ENCODE measurements at places on chromosomes 4 and X.

DNA sequence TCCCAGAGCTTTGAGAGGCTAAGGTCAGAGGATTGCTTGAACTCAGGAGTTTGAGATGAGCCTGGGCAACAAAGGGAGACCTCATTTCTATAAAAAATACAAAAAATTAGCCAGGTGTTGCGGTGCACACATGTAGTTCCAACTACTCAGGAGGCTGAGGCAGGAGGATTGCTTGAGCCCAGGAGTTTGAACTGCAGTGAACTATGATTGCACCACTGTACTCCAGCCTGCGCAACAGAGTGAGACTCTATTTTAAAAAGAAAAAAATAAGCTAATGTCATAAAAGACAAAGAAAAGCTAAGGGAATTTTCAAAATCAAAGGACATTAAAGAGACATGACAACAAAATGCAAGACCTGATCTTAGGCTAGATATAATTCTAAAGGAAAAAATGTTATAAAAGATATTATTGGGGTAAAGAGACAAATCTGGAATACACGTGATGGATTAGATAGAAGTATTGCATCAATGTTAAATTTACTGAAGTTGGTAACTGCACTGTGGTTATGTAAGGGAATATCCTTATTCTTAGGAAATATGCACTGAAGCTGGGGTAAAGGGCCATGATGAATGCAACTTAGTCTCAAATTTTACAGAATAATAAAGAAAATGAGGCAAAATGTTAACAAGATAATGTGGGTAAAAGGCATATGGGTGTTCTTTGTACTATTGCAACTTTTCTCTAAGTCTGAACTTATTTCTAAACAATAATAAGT lies 75.2 kb downstream of the SPRY1 start:
- no peak for DNase-seq

DNA sequence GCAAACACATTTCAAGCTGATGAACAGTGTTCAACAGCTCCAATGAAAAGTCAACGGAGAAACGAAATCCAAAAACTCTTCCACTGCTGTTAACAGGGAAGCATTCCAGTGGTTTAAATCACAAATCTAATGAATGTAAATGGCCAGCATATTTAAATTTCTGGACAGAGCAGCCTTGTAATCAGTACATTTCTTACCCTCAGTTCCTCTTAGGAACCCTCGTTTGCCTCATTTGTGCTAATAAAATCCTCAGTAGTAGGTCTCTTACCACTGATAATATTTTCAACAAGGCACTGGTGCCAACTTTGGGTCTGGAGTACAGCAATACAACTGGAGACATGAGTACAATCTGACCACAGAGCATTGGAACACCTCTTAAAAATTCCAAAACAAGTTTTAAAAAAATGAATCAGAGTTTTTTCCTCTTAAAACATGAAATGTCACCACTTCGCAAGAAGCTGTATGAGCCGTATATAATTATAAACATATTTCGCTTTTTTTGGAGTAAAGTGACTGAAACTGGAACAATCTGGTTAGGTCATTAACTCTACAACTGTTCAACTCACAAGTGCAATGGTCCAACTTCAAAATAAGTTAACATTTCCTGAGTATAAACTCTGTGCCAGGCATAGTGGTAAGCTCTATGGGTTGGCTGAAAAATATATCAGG lies 211.2 kb downstream of the CPEB2 start:
- DNase-seq = no peak

DNA sequence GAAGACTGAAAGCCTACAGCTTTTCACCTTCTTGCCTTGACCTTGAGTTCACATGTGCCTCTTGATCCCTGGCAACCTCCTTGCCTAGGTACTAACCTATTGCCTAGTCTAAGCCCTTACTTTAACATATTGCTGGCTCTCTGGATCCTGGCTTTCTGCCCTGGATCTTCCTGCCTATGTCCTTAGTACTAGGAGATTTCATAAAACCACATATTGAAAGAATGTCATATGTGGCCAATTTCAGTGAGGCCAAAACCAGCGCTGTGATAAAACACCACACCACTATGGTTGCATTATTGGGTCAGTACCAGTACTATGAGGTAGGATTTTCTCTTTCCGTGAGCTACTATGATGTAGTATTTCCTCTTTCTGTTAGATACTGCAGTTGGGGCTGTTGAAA lies 80.4 kb downstream of the CT47B1 start:
- no peak for DNase-seq

- DNase-seq = no peak
Observed at GRCh38 chrX:91414713-91415112, 19.9 kb upstream of the PABPC5 start.

DNA sequence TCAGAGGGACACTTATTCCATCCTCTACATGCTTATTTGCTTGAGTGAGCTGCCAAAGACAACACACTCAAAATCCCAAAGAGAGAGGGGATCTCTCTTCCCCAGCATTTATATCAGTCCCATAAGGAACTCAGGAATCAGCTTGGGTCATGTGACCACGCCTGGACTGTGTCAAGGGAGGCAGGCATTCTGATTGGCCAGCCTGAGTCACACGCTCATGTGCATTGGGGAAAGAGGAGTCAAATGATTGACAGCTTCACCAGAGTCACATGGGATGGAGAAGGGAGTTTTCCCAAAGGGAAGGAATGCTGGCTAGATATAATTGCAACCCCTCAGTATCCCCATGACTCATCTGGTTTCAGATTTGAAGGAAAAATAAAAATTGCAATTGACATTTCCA lies 49.0 kb downstream of the RWDD4 start:
- DNase-seq = no peak

- no peak for DNase-seq
Observed at GRCh38 chrX:47204970-47205369, 11.3 kb downstream of the UBA1 start.

DNA sequence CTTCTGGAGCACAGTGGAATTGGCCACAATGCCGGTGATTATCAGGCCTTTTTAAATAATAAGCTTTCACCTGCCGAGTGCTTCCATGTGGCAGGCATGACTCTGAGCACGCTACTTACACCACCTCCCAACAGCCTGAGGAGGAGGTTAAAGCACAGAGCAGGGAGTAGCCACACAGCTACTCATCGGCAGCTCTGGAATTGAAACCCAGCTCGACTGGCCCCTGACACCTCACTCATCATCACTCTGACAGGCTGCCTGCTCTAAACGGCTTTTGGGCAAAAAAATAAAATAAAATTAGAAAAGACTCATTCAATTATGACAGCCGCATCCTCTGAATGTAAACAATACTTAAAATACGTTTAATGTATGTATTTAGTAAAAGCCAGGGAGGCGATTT lies 326.4 kb upstream of the NOCT start:
- no peak for DNase-seq

- DNase-seq = no peak
Observed at GRCh38 chr4:165383591-165384073, 4.8 kb downstream of the CPE start.

DNA sequence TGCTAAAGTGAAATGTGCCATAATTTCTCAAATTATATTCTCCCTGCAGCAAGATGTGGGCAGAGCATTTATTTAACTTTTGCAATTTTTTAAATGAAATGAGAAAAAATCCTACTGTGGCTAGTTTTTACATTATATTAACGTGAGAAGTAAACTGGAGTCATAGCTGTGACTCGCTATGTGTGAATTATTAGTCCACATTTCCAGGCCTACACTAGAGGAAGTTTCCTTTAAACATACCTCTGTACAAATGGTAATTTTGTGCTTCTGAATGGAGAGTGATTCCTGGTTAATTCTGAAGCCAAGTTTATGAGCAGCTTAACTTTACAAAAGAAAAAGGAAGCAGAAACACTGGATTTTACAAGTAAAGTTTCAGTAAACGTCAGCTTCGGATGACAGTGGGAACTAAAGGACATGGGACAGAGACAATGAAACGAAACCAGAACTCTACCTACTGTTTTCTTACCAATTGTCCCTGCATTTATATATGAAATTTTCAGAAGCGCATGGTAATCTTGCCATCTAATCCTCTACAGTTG lies 72.4 kb downstream of the FBXO8 start:
- DNase-seq = no peak

DNA sequence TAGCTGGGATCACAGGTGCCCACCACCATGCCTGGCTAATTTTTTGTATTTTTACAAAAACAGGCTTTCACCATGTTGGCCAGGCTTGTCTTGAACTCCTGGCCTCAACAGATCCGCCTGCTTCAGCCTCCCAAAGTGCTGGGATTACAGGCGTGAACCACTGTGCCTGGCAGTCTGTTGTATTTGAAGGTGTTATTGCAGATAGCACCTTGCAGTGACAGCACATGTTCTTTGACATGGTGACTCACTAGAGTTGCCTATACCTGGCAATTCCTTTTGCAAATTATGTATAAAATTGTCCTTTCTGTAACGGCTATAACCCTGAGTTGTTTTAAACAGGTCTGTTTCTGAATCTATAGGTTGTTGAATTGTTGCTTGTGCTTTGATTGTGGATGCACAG lies 7.9 kb downstream of the OGT start:
- no peak for DNase-seq

GRCh38 chr4:41461780-41462307 lies 76.1 kb upstream of the LIMCH1 start:
- no peak for DNase-seq

DNA sequence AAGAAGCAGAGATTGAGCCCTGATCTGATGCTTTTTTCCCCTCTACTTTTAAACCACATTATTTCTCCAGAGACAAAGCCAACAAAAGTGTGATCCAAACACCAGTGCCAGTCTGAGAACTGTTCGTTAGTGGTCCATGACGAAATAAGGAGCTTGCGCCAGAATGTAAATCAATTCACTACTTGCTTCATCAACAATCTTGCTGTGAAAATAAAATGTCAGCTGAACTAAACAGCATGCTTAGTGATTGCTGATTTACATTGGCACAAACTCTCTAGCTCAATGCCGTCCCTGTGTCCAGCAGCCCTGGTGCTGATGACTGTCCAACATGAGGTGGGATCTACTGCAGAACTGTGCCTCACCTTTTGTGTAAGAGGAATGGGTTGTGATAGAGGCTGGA lies 71.3 kb downstream of the SOX3 start:
- no peak for DNase-seq

- DNase-seq = no peak
Observed at GRCh38 chrX:155035688-155036087, 9.0 kb downstream of the FUNDC2 start.

- no peak for DNase-seq
Observed at GRCh38 chrX:105475801-105476200, 255.3 kb upstream of the TEX13A start.

DNA sequence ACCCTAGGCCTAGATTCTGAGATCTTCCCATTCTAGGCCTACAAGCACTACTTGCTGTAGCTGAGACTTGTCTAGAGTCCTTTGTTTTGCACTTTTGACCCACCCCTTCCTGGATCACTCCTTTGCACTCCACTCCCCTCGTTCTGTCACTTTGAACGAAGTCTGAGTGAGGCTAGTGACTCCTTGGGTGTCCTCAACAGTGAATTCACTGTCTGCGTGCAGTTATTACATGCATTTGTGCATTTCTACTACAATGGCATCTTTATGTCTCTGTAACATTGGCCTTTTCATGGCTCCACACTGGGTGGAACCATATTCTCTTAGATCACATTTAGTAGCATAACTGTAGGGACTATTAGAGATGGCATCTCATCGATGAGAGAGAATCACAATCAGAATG lies 50.5 kb downstream of the OCRL start:
- DNase-seq = no peak

DNA sequence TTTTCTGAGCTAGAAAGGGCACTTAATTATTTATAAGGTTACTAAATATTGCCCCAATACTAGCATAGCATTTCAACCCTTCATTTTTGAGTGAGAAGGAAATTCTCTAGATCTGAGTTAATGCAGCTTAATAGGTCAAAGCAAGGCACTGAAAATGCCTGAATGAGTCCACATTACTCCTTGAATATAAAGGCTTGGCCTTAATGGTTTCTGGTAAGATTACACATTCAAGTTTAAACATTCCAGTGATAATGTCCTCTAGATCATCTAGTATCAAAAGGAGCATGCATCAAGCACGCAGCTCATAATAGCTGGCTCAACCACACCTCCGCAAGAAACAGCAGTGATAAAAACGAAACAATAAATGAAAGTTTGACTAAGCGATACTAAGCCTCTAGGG lies 87.5 kb downstream of the SPANXN3 start:
- no peak for DNase-seq

DNA sequence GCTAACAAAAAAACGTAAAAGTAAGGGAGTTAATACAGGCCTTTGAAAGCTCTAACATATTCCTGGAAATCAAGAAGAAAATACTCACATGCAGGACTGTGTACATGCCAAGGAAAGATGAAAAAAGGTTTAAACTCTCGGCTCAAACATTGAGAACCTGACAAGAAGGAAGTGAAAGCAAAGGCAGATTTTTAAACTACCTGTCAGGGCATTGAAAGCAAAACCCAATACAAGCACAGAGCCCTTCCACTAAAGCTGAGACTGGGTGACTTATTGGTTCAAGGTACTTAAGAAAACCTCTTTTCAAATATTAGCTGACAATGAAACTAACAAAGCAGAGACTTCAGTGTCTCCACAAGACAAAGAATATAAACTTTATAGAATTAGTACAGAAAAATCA lies 313.0 kb upstream of the GRID2 start:
- no peak for DNase-seq

- DNase-seq = no peak
Observed at GRCh38 chrX:119760026-119760877, 1.9 kb downstream of the SOWAHD start.

DNA sequence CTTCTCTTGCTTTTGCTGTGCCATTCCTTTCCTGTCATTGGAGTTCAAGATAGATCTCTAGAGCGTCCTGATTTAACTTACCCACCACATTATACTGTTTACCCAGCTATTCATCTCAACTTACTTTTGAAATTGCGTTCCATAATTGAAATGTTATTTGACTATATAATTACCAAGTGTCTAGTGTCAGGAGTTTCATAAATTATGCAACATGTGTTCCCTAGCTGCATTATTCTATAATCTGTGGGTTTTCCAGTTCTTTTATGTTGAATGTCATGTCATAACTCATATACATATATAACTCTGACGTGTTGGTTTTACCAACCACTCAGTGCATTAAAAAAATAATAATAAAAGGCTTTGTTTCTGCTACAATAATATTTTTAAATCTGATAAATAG lies 285.9 kb upstream of the ARSJ start:
- no peak for DNase-seq

DNA sequence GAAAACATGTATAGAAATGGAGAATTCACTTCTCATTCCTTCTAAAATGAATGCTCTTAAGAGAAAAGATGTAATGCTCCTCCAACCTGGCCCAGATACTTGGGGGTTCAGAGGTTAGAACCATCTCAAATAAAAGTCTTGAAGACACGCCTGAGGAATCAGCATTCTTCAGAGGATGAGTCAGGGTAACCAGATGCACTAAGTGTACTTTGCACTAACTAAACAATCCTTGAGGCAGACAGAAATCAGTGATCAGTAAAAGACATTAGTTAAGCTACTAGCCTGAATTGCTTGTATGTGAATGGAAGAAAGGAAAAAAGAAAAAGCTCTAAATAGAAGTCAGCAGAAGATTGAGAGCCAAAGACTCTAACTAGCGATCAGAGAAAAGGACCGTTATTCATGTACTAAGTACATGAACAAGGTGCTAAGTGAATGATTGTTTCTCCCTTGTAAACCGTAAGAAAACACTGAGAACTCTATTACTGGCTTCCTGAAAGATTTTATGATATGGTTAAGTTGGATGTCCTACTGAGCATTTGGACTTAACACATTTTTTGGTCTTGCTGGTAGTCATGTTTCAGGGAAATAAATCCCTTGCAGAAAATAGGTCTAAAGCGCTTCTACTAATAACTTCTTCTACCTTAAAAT lies 738.3 kb downstream of the STPG2 start:
- DNase-seq = no peak

- DNase-seq = no peak
Observed at GRCh38 chrX:15214588-15214987, 55.3 kb downstream of the ASB9 start.

All from T-helper 1 cell (primary cell).